Kidney glomerular epithelial cell (primary cell): ENCODE measurements at places on chromosomes 16 and 17.
A peak's percentile ranks its signal among the peaks of the same experiment; 100 is the strongest.

DNA sequence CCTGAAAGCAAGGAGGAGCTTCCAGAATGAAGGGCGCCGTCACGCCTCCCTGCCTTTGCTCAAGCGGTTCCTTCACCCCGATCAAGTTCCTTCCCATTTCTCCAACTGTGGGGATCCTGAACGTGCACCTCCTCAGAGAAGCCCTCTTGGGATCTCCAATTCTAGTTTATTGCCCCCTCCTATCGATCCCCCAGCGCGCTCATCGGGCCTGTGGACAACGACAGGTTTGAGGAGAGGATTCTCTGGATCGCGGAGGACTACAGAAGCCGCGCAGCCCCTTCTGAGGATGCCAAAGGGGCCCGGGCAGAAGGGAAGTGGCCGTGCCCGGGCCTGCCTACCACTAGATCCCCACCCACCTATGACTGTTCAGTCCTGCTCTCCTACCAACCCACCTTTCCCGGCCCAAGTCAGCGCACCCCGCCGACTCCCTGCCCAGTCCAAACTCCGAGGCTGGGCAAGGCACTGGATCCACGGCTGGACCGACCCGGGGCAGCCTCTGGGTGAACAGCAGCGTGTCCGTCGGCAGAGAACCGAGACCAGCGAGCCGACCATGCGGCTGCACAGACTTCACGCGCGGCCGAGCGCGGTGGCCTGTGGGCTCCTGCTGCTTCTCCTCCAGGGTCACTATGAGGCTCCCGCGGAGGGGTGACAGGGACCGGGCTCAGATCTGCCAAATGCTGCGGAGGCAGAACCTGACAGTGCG is 12.8 kb upstream of the CES3 start:
- DNase-seq, result no peak

GRCh38 chr17:41065829-41066624 is at the start of gene KRTAP2-4:
Gene KRTAP2-4 (minus strand): TSS chr17:41065879. CDS start chr17:41065845, 34 bp downstream.
- peak; percentile 91 for DNase-seq

GRCh38 chr17:17983376-17983775 is 10.7 kb downstream of the DRC3 start:
- no peak for DNase-seq

DNA sequence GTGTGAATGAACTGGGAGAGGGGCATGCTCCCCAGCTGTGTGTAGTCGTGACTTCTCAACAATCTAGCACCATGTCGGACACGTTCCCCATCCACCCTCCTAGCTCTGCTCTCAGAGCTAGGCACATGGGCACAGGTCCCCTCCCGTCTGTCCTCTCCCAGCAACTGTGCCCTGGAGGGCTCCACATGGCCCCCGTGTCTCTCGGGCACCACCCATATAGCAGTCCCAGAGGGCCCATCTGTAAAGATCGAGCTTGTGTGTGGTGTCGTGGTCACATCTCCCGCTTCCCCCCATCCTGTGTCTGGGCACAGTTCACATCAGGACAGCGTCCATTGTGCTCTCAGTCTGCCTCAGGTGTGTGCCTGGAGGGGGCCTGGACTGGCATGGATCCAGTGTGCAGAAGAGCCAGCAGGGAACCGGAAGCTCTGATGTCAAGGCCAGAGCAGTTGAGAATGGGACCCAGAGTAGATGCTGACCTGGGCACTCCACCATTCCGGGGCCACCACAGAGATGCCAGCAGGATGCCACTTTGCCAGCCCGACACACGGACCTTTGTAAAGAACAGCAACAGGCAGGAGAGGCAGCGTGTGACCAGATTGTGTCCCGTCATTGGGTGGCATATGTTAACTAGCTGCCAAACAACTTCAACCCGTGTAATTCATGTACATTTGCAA is 55.7 kb downstream of the MARF1 start:
- DNase-seq, result no peak

GRCh38 chr17:76276069-76276431 is 10.9 kb downstream of the UBALD2 start:
- no peak for DNase-seq

DNA sequence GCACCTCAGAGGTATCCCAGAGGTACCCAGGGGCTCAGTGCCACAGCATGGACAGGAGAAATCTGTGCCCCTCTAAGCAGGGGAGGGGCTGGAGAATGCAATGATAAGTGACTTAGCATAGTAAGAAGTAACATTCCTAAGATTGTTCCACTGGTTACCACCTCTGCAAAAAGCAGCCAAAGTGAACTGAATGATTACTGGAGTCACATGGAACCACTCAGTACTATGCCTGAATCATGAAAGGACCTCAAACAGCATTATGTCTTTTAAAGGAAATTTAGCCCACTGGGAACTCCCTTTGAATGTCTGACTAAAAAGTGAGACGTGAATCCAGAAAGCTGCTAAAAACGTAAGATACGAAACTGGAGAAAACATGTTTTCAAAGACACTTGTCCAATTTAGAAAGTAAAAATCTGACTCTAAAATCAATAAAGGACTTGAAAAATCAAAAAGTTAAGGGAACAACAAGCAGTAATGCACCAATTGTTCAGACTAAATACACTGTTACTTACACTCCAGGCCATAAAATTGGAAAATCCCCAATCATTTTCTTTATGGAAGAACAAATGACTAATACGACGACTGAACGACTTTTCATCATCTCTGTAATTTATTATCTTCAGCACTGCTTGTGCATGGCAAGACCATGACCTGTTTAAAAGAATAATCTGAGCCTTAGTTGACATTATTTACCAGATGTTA is 38.6 kb downstream of the LITAFD start:
- peak; percentile 1 for DNase-seq

DNA sequence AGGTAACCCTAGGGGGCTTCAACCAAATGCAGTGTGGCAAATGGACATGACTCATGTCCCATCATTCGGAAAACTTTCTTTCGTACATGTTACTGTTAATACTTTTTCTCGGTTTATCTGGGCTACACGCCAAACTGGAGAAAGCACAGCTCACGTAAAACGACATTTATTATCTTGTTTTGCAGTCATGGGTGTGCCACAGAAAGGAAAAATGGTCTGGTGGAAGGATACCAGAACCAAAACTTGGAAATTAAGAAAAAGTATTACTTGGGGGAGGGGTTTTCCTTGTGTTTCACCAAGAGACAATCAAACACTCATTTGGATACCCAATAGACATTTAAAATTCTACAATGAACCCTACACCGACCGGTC is 23.6 kb downstream of the ALOX15B start:
- DNase-seq, result no peak

DNA sequence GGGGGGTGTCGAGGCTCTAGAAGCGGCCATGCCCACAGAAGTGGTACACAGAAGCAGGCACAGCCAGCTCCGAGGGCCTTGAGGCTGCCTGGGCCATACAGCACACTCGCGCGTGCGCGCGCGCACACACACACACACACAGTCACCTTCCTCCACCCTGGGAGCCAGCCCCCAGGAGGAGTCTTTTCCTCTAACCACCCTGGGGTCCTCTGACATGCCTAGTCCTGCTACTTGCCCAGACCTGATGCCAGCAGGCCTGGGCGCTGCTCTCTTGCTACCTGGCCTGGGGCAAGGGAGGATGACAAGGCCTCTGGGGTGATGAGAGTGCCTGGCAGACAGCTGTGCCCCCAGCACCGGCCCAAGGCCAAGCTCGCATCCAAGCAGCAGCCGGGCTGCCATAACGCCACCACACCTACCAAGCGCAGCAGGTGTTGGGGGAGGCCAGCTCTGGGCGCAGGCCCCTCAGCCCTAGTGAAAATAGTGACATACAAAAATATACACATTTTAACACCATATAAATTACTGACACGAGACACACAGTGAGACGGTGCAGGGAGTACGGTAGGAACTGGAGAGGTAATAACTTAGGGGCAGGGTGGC is 41.1 kb downstream of the TSC2 start:
- no peak for DNase-seq

- DNase-seq, result peak; percentile 11
Observed at GRCh38 chr17:40963838-40964237, 2.9 kb downstream of the KRT39 start.

DNA sequence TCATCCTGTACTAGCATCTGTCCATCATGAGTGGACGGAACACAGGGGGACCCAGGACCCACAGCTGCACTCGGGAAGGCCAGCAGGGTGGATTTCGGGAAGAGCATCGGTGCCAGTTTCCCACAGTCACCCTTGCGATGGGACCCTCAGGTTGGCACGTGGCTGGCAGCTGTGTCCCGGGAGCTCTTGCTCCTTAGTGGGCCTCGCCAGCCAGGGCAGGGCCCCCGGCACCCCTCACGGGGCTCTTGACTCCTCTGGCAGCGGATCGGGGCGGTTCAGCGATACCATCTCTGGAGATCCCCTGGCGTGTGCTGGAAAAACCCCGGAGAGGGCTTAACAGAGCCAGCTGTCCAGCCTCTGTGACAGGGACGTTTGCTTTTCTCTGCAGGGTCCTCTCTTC is 9.2 kb downstream of the CAPN15 start:
- no peak for DNase-seq

GRCh38 chr17:36000732-36001109 is 632 bp downstream of the CCL15 start:
- no peak for DNase-seq

- DNase-seq, result no peak
Observed at GRCh38 chr17:58046239-58047094, 36.8 kb upstream of the DYNLL2 start.

DNA sequence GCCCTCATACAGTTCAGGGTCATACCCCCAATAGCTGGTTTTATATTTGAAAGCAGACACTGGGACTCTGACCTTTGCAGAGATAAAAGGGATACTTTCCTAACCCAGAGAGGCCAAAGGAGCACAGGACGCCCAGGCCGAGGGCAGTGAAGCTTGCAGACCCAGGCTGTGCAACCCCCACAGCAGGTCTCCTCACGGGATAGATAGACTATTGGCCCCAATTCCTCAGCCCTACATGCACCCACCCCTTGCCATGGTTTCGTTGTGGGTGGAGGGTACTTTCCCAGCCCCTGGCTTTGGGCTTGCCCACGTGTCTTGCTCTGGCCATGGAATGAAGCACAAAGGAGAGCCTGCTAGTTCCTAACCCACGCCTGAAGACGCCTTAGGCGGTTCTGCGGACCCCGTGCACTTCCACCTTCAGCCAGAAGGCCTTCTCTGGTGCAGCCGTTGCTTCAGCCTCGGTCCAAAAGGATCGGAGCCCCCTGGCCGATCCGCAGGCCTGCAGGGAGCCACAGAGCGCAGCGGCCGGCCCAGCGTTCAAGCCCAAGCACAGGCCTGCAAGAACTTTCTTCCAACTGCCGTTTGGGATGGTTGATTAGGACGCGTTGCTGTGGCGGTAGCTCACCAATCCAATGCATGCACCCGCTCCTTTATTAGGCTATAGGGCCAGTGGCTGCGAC is 9.8 kb upstream of the BRCA1 start:
- no peak for DNase-seq

- DNase-seq, result peak; percentile 11
Observed at GRCh38 chr16:80176114-80176513, 364.7 kb upstream of the DYNLRB2 start.

DNA sequence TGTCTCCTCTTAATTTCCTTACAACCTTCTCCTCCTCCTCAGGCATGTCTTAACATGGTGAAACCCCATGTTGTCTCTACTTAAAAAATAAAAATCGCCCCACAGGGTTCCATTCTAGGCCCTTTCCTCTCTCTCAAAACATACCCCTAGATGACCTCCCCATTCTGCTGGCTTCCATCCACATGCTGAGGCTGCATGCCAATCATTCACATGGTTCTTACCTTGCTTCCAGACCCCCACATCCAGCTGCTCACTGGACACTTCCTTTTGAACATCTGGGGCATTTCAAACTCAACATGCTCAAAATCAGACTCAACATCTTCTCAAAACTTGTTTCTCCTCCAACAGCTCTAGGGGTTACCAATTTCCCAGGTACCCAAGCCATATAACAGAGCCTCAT is 12.4 kb upstream of the CTCF start:
- DNase-seq, result no peak

- DNase-seq, result no peak
Observed at GRCh38 chr17:83200231-83200699, 120.9 kb downstream of the METRNL start.

DNA sequence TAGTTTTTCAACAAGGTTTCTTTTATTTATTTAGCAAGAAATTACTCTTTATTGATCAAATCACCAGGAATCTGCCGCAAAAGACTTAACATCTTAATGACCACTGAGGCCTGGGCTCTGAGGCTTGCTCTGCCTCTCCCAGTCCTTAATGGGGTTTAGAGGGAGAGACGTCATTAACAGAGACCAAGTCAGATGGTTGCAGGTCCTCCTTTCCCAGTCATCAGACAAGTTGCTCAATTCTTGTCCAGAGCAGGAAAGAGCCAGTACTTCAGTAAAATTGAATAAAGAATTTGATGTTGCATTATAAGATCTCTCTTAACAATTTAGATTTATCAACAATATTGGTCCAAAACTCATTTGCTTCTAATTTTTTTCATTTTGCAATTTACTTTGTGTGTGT is 2.0 kb downstream of the SEPHS2 start:
- DNase-seq, result no peak

DNA sequence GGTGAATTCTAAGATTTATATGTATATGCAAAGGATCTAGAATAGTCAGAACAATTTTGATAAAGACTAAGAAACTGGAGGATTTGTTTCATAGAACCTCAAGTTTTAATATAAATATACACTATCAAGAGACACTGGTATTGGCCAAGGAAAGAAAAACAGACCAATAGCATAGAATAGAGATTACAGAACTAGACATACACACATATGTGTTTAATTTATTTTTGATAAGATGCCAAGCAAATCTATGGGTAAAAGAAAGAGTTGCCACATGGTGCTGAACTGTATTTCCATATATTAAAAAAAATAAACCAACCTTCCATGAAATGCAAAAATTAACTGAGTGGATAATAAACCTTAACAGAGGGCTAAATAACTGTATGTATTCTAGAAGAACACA is 27.9 kb upstream of the LRRC37A3 start:
- DNase-seq, result no peak

DNA sequence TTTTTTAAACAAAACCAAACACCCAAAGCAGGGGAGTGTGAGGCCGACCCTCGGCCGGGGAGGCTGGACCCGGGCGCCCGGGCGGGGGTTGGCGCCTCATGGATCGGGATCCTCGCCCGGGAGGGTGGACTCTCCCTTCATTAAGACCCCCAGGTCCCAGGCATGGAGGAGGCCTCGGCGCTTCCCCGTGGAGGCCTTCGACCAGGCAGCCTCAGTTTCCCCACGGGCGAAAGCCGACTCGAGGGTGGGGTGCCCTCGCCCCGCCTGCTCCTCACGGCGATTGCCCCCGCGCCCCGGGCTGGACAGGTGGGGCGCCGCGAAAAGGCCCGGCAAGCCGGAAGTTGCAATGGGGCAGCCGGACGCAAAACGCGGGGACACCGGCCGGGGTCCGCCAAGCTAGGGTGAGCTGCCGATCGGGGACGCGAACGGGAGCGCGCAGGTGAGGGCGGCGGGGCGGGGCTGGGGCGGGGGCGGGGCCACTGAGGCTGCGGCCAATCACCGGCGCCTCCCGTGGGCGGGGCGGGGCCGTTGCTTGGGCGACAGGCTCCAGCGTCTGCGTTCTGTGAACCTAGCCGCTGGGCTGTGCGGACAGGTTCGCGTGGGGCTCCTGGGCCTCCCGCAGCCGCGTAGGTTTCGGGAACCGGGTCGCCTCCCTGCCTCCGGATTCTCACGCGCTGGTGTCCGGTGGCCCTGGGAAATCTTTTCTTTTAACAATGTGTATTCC is 6.0 kb upstream of the ZNF205 start:
- peak; percentile 75 for DNase-seq
